ENCODE measurements at places on chromosomes 11 and 22.
A peak's percentile ranks its signal among the peaks of the same experiment; 100 is the strongest.

DNA sequence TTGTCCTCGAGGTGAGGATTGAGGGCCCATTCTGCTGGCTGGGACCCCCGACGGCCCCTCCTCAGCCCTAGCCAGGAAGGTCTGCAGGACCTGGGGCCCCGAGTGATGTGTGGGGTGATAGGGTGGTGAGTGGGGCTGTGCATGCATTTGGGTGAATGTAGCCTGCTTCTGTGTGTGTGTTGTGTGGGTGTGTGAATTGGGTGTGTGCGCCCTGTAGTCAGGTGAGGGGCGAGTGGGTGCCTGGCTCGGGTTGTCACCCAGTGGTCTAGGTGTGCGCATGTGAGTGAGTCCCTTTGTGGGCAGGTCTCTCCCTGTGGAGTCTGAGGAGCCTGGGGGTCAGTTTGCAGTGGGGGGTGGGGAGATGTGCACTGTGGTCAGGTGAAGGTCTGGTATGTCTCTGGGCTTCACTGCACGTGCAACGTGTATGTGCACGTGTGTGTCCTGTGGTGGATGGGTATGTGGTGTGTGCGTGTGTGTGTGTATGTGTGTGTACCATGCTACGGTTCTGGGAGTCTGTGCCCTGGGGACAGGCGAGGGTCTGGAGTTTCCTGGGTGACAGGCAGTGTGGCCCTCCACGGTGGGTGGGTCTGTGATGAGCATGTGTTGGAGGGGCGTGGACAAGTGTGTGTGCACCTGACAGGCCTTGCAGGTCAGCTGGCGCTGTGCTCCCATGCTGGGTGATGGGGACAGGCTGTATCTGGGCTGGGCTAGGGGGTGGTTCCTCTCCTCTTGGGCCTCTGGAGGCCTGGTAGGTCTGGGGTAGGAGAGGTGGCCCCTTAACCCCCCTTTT lies 1.0 kb downstream of the TMEM151A start:
- no peak for DNase-seq

- no peak for DNase-seq
These were observed 130.4 kb downstream of the SLC1A2 start for GRCh38 chr11:35288817-35289541.

DNA sequence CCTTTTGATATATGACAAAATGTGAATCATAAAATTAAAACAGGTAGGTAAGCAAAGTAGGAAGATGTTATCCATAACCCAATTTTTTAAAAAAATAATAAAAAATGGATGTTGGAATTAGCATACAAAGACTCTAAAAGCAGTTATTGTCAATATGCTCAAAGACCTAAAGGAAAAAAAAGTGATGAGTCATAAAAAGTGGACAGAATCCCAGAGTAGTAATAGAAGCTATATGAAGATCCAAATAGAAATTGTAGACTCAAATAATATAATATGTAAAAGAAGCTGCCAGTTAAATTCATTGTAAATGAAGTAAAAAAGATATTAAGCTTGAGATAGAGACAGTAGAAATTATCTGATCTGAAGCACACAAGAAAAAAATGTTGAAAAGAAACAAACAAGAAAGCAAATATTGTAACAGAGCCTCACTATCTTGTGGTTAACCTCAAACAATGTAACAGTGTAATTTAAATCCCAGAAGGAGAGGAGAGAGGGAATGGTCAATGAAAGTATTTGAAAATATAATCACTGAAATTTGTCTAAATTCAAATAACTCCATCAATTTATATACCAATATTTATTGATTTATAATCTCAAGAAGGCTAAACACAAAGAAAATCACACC lies 773.4 kb upstream of the RAG2 start:
- DNase-seq = no peak

- DNase-seq = no peak
These were observed 4.4 kb upstream of the IGLL5 start for GRCh38 chr22:22883090-22883727.

DNA sequence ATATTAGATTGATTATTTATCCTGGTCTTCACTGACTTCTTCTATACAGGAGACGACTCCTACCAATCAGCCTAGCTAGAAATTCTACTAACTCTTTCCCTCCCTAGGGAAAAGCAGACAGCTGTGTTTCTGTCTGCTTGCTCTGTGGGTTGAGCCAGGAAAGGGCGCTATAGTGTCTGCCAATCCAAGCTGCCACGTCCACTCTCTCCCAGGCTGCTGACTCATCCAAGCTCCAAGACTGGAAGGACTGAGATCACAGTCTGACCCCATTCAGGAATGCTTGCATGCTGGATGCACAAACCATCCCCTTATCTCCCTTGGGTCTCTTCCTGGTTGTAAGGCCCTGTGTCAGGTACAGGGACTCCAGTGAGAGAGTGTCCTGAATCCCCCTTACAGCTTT lies 955.6 kb downstream of the OPCML start:
- DNase-seq = no peak

GRCh38 chr11:134562196-134562595 lies 150.2 kb upstream of the B3GAT1 start:
- DNase-seq = no peak

- DNase-seq = no peak
These were observed 27.7 kb downstream of the MPPED1 start for GRCh38 chr22:43439368-43440103.

DNA sequence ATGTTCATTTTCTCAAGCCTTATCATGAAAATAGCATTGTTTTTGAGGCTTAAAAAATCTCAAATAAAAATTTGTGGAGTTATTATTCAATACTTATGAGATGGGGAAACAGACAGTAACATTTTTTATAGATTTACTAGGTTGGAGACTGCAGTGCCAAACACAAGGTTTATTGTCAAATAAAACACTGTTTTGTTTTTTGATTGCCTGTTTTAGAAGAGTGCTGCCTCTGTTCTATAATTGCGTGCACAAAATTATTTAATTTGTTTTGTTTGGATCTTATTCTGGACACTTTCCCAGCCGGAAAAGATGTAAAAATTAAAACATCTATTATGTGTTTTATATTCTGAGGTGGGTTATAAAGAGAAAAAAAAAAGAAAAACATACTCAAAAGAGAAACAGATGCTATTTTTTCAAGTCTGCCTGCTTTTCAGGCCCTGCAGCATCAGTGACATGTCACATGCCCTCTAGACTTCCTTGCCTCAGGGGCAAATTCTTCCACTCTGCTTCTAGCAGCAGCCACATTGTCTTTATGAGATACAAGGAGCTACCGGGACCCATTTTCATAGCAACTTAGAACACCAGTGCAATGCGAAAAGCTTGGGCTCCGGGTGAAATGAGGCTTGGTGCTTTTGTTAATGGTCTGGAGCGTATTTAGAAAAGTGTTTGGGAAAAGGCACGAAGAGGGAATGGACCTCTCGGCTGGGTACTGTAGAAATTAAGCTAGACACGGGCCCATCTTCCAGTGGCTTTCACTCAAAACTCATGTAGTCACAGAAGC lies 77.5 kb downstream of the EFCAB6 start:
- DNase-seq = no peak

DNA sequence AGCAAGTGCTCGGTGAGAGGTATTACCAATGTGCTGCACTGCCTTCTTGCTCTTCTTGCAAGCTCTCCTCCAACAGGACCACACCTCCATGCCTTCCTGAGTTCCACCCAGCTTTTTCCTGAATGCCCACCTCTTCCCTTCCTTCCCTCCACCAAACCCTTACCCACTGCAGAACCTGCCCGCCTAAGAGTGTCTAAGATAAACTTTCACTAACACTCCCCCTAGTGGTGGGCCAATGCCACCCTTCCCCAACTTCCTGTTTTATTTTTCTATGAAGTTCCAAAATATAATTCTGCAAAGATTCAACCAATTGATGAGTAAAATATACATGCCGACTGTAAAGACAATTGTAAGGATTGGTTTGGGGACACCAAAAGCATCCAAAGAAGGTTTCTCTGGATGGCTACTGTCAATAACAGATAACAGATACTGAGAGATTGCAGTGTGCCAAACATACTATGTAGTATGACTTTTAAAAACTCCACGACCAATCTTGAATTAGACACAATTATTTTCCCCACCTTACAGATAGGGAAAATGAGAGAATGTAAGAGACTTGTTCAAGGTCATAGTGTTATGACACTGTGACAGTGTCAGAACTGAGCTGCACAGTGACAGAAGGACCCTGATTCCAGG lies 38.6 kb upstream of the BMAL1 start:
- DNase-seq = peak; percentile 11

GRCh38 chr22:40247976-40248375 lies 70.3 kb downstream of the TNRC6B start:
- no peak for DNase-seq

DNA sequence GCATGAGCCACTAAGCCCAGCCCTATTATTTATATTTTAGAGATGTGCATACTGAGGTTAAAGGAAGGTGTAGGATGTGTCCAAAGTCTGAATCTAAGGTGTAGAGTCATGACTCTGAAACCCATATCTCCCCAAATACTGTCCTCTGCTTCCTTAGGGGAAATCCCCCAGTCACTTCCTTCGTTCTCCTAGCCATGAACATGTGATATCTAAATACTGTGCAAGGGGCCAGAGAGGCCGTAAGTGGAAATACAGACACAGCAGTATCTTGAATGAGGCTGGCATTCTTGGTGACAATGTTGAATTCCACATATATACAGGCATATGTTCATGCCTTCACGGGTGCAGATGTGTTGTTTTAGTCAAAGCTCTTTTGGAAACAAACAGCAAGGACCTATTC lies 21.3 kb upstream of the PATZ1 start:
- DNase-seq = no peak

GRCh38 chr22:37701141-37701786 lies 4.4 kb downstream of the TRIOBP start:
- no peak for DNase-seq

DNA sequence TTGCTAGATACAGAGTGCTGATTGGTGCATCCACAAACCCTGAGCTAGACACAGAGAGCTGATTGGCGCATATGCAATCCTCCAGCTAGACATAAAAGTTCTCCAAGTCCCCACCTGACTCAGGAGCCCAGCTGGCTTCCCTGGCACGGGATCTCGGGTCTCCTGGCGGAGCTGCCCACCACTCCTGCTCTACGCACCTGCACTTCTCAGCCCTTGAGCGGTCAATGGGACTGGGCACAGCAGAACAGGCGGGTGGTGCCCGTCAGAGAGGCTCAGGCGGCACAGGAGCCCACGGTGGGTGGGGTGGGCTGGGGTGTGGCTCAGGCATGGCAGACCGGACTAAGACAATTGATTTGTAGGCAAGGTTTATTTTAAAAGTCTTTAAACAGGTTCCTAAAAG lies 1365.5 kb downstream of the FAM181B start:
- DNase-seq = no peak

DNA sequence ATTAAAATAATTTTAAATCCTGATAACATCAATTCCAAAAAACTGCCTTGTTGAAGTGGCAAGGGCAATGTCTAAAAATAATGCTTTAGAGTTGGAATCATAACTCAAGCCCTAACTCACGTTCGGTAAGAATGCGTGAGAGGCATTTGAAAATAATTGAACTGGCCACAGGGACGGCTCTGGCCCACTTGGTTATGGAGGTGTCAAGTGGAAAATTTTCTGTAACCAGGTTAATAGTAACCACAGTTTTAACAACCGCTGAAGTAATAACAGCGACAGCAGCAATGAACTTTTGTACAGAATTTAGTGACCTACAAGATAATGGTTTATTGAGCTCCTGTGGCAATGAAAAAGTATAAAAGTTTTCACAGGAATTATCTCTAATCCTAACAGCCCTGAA lies 79.4 kb downstream of the ETS1 start:
- no peak for DNase-seq

- no peak for DNase-seq
These were observed 6.1 kb upstream of the WNT11 start for GRCh38 chr11:76212086-76213035.

GRCh38 chr11:66543263-66544107 lies 2.4 kb downstream of the ZDHHC24 start:
- no peak for DNase-seq

DNA sequence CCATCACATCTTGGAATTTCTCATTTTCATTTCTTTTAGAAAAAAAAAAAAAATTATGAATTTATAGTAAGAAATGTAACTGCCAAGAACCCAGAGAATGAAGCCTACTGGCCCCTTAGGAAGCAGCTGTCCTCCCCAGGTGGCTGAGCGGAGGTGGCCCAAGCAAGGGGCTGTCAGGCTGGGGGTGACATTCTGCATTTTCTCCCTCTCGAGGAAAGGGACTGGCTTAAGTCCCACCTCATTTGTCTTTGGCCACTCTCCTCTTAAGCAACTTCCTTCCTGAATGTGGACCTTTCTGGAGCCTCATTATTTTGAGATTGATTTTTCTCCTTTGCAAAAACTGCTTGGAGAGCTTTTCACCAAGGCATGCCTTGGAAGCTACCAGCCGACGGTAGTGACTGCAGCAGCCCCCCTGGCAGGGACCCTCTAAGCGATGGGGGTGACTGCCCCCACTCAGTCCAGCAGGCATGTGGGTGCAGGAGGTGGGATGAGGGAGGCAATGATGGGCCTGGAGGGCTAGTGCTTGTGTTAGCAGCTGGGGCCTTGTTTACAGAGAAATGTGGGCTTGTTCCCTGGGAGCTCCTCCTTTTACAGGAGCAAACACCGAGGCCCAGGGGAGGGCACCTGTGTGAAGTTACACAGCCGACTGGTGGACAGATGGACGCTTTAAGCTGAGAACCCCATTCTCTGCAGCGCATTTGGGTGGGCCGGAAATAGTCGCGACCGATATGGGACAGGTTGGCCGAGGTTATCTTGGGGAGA lies 111.7 kb downstream of the MORC2 start:
- no peak for DNase-seq

GRCh38 chr11:36890121-36890679 lies 292.2 kb upstream of the RAG2 start:
- DNase-seq = no peak

- no peak for DNase-seq
These were observed 2.3 kb upstream of the INPPL1 start for GRCh38 chr11:72222106-72222891.

- no peak for DNase-seq
These were observed 46.5 kb upstream of the TH start for GRCh38 chr11:2218031-2218633.

DNA sequence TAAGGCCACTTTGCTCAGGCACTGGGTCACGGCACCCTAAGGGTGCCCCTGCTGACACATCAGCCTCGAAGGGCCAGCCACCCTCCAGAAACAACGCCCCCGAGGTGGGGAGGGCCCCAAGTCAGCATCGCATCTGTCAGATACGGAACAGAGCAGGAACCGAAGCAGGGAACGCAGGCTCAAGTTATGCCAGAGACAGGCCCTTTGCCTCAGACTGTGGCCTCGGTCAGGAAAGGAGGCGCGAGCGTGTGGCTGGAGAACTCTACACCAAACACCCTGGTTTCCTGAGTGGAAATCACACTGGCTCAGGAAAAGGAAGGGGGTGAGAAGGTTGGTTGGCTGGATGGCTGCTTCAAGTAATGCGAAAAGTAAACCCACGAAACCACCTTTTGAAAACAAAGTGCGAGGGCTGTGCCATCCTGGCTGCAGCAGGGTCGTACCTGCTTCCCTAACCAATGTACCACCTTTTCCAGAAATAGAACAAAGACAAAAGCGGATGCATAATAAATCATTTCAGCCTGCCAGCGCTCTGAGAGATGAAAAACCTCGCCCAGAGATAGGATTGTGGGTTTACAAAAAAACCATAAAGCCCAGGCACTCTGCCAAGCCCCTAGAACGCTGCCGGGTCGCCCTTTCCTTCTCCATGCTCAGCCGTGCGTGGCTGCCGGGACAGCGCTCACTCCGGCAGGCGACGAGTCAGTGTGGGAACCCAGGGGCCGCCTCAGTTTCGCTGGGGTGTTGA lies 38.6 kb downstream of the TRMU start:
- DNase-seq = peak; percentile 24
